Islet precursor cell (in vitro differentiated cells): ENCODE measurements at places on chromosomes 11 and 22.

- DNase-seq, result no peak
Observed at GRCh38 chr11:45834298-45834756, 12.9 kb upstream of the CRY2 start.

DNA sequence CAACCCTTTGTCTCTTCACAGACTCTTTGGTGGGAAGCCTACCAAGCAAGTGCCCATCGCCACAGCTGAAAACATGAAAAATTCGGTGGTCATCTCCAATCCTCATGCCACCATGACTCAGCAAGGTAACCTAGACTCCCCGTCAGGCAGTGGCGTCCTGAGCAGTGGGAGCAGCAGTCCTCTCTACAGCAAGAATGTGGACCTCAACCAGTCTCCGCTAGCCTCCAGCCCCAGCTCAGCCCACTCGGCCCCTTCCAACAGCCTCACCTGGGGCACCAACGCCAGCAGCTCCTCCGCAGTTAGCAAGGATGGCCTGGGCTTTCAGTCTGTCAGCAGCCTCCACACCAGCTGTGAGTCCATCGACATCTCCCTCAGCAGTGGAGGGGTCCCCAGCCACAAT, 111.6 kb downstream of the DBX1 start:
- no peak for DNase-seq

GRCh38 chr11:78190871-78191538, 2.3 kb downstream of the USP35 start:
- DNase-seq, result no peak

DNA sequence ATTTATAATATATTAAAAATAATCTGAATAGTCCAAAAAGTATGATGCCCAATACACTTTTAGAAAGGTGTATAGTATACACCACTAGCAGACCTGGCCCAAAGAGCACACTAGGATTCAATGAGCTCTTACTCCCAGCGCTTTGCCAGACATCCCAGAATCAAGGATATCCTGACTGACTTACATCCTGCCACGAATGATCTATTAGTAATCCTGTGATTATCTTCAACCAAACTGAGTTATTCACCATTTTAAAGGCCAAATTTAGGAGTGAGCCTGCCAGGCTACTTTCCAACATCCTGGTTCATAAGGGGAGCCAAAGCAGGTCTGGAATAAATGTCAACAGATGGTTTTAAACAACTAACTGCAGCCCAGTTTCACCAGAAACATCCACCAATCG, 60.8 kb upstream of the FAM181B start:
- no peak for DNase-seq

- no peak for DNase-seq
Observed at GRCh38 chr11:122319691-122320620, 203.9 kb upstream of the BLID start.

DNA sequence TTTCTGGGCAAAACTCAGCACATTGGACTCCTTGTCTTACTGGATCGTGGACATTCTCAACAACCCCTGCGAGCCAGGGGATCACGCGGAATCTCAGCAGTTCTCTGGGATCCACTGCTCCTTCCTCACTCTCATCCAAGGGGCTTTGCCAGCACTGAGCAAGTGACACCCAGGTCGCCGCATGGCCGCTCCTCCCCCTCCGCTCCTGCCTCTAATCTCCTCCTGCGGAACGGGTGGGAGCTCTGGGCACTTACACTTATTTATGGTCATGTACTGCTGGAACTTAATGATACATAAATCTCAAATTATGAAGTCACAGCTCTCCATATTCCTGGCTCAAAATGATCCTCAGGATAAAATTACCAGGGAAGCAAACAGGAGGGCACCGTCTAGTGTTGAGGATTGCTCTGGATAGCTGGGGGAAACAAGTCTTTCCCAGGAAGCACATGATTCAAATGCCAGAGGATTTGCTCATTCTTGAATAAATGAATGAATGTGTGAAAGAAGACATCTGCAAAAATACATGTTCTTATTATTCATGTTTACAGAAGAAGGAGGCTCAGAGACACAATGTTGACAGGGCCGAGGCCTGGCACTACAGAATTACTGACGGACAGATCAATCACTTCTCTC, 1077.3 kb downstream of the TBC1D22A start:
- DNase-seq, result no peak

- peak; percentile 78 for DNase-seq
Observed at GRCh38 chr11:64743591-64744543, at the start of gene RASGRP2. Gene RASGRP2 (minus strand): TSS chr11:64744142. CDS start chr11:64742866, 1,276 bp downstream.

GRCh38 chr11:57358543-57358961, 20.4 kb downstream of the P2RX3 start:
- no peak for DNase-seq

- DNase-seq, result peak; percentile 38
Observed at GRCh38 chr11:2752923-2753322, 53.1 kb upstream of the KCNQ1OT1 start.

DNA sequence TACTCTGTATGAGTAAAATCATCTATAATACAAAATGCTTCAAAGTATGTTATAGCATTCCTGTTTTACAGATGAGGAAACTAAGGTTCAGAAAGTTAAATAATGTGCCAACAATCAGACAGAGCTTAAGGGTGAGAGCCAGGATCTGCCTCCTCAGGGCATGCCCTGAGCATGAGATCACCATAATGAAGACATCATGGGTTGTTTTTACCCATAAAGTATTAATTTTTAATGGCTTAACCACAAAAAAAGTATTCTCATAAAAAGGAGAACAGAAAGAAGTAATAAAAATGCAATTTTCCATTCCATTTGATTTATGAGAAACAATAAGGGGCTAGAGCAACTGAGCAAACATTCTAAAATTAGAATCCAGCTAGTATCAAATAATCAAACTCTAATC, 534.3 kb upstream of the ARHGAP42 start:
- DNase-seq, result no peak

DNA sequence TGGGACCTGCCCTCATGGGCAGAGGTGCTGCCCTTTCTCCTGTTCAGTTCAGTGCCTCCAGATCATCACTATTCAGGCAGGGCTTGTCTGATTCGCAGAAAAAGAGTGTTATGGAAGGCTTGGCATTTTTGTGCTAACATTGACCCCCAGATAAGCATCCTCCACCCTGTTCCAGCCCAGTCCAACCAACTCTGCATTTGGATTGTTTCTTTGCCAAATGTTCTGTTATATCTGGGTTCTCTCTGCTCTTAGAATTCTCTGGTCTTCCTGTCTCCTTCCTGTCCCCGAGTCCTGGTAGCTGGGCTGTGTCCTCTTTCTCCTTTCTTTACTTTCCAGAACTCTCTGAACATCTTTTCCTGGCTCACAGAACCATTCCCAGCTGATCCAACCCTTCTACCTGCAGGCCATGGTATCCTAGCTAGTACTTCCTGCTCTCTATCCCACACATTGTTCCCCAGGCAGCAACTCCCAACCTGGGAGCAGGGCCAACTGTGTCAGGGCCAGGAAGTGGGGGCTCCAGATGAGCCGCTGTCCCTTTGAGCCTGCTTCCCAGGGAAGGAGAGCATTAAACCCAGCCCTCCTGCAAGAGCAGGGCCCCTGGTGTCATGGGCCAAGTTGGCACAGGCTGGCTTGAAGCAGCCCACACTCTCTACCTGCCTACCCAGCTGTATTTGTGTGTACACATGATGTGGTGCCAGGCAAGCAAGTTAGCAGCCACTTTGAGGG, 280.7 kb upstream of the CADM1 start:
- DNase-seq, result no peak

DNA sequence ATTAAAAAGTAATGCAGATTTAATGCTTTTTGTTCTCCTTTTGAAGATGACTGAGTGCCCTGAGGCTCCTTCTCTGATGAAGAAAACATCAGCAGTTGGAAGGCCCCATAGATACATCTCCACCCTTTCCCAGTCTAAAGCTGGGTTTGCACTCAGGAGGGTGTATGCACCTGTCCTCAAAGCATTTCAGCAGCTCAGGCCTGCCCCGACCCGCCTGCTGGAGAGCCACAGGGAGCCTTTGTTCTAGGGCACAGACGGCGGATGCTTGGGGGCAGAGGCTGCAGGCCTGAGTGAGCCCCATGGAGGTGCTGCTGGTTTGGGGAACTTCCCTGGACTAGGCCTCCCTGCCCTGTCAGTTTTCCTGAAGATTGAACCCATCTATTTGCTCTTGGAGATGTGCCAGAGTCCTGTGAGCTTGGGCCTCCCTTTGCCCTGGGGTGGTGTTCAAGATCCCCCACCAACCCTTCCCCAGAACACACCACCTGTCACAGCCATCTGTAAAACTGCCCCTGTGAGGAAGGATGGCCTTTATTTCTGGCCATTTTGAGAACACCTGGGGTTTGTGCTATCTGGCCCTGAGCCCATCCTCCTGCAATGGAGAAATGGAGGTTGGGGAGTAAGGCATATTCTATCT, 160.0 kb downstream of the NAV2 start:
- peak; percentile 52 for DNase-seq

- no peak for DNase-seq
Observed at GRCh38 chr11:32584921-32585320, 1.3 kb downstream of the EIF3M start.

DNA sequence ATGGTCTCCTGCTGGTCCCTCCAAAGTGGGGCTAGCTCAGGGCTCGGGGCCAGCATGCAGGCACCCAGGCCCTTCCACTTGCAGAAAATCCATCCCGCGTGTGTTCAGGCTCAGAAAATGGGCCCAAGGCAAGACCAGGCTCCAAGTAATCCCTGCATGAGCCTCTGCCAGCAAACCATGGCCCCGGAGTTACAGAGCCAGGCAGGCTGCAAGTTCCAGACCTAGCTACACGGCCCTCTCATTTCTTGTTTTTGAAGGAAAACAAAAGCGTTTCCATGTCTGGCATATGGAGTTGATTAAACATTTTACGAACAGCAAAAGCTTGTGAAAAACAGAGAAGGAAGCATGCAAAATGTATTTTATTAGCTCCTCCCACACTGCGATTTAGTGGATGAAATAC, 29.7 kb downstream of the KIAA0930 start:
- no peak for DNase-seq

GRCh38 chr11:46693597-46694012, 6.8 kb downstream of the ARHGAP1 start:
- no peak for DNase-seq

- DNase-seq, result no peak
Observed at GRCh38 chr22:46085828-46086576, 64.3 kb upstream of the PPARA start.

- peak; percentile 71 for DNase-seq
Observed at GRCh38 chr11:61814247-61814957, 2.4 kb downstream of the FADS1 start.

DNA sequence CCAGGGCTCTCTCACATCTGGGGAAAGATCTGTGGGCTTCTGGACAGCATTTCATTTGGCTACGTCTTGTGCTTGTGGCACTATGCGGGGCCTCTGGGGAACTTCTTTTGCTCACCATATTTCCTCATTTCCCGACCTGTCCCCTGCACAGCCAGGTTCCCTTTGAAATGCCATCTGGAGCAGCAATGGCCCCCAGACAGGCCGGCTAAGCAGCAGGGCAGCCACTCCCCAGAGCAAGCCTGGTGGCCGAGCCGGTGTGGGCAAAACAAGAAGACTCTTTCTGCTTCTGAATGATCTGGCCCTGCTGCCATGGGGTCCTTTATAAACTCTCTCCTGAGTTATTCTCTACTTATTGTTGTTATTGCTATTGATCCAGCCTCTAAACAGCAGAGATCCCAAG, 190.7 kb upstream of the NECTIN1 start:
- no peak for DNase-seq
